ENCODE measurements at places on chromosomes 7 and 10.

DNA sequence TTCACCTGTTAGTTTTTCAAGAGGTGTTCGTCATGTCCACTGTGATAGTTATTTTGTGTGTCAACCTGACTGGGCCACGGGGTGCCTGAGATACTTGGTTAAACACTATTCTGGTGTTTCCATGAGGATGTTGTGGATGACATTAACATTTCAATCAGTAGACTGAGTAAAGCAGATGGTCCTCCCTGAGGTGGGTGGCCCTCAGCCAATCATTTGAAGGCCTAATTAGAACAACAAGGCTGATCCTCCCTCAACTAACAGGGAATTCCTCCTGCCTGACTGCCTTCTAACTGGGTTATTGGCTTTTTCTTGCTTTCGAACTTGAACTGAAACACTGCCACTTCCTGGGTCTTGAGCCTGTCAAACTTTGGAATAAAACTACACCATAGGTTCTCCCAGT is 75.8 kb downstream of the ENO4 start:
- no peaks in the 10 kb centered on the region for H3K4me1 ChIP-seq
- H3K4me3 ChIP-seq: no peak overlapping the region
- DNase-seq: no peak
- H3K36me3 ChIP-seq: peaks cover 19% of the 10 kb centered on the region
- H3K27ac ChIP-seq: no peak overlapping the region

DNA sequence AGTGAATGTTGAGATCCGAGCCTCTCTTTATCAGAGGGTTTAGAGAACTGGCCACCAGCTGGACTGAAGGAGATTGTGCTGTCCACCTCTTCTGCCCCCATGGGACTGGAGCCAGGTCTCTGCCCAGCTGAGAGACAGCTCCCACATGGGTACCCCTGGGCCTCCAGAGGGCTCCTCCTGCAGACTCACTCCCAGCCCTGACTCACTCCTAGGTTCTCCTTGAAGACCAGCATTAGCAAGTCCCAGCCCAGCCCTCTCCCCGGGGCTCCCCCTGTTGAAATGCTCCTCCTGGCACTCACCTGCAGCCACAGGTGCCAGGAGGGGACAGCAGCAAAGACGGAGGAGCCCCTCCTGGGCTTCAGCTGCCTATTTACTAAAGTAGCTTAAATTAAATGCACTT is 126.9 kb downstream of the CXCL12 start:
- no peak overlapping the region for H3K27ac ChIP-seq
- no peaks in the 10 kb centered on the region for H3K36me3 ChIP-seq
- H3K27me3 ChIP-seq: no peaks in the 10 kb centered on the region
- H3K4me3 ChIP-seq: no peak overlapping the region

DNA sequence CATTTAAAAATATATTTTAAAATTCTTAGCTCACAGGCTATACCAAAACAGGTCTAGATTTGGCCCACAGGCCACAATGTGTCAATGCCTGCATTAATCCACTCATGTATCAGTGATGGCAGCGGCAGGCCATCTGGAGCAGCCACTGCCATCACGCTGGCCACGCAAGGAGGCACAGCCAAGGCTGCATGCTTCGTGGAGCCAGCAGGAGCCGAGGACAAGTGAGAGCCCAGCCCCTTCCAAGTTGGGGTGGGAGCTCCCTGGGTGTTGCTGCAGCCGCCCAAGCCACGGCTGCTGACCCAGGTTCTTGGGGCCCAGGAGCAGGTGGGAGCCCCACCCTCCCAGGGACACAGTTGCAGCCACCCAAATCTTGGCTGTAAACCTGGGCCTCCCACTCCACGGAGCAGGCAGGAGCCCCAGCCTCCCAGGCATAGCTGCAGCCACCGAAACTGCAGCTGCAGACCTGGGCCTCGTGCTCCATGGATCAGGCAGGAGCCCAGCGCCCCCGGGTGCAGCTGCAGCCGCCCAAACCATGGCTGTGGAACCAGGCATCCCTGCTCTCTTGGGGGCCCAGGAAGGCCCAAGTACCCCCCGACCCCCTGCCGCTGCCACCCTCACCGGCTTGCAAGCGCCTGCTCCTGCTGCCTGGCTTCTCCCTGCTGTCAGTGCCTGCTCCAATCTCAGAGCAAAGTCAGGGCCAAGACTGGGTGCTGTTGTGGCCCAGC is 87.3 kb upstream of the CACUL1 start:
- H3K4me1 ChIP-seq: peaks cover 31% of the 10 kb centered on the region
- no peak overlapping the region for H3K27ac ChIP-seq
- DNase-seq: no peak

DNA sequence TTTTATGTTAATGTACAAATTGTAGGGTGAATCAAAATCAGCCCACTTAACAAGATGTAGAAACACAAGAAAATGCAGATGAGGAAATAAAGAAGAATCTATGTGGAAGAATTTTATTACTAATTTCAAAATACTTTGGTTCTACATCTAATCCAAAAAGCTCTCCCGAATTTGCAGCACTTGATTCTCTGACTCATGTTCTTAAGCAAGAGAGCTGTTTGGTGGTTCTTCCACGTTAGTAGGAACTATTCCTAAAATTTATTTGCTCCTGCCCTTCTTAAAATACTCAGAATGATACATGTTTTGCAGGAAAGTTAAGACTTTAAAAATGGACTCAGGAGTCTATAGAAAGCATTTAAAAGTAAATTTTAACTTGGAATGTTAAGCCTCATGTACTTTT is 91.8 kb downstream of the ZMYND11 start:
- H3K27ac ChIP-seq: no peak overlapping the region
- no peaks in the 10 kb centered on the region for H3K36me3 ChIP-seq

- H3K36me3 ChIP-seq: no peaks in the 10 kb centered on the region
- no peak overlapping the region for H3K4me3 ChIP-seq
- no peak overlapping the region for H3K27ac ChIP-seq
- no peak for DNase-seq
- H3K4me1 ChIP-seq: no peaks in the 10 kb centered on the region
Measured at GRCh38 chr10:63665670-63666134, 144.5 kb downstream of the REEP3 start.

GRCh38 chr7:134593530-134594392 is 44.9 kb downstream of the AKR1B15 start:
- H3K27ac ChIP-seq: peak overlapping the region; percentile 64
- H3K4me3 ChIP-seq: no peak overlapping the region
- H3K36me3 ChIP-seq: no peaks in the 10 kb centered on the region
- peak; percentile 90 for DNase-seq
- H3K27me3 ChIP-seq: no peaks in the 10 kb centered on the region
- peaks cover 12% of the 10 kb centered on the region for H3K4me1 ChIP-seq

- no peaks in the 10 kb centered on the region for H3K27me3 ChIP-seq
- H3K4me3 ChIP-seq: no peak overlapping the region
- no peaks in the 10 kb centered on the region for H3K36me3 ChIP-seq
- DNase-seq: no peak
- H3K27ac ChIP-seq: no peak overlapping the region
Measured at GRCh38 chr7:38744746-38745145, 113.6 kb upstream of the AMPH start.
